ENCODE measurements at places on chromosomes 12 and 14. TPM values are rescaled to one million over a fixed set of nuclear protein-coding genes. Genes with fewer than 3 reads are reported as not detected.

Gene SMCO3
- 0.03 TPM for polyA plus RNA-seq

- no peak for DNase-seq
- no peak overlapping the region for H3K27ac ChIP-seq
- no peaks in the 10 kb centered on the region for H3K36me3 ChIP-seq
These were observed 1149.5 kb downstream of the VRK1 start for GRCh38 chr14:97946641-97947040.

DNA sequence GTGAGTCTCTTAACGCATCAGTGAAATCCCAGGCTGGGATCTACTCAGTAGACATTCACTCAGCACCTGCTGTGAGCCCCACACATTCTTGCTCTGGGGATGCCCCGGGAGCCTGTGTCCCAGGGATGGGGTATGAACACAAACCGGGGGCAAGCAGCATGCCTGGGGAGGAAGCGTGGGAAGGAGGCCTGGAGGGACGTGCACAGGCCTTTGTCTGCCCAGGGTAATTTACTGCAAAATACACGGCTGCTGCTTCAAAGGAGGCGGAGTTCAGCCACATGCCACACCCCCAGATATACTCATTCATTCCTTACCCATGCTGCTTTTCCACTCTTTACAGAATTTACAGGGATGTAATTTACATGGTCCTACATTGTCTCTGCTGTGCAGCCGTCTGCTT, 187.8 kb downstream of the ADGRD1 start:
- no peak overlapping the region for H3K27ac ChIP-seq
- H3K27me3 ChIP-seq, result no peaks in the 10 kb centered on the region
- H3K36me3 ChIP-seq, result no peaks in the 10 kb centered on the region
- no peak for DNase-seq
- no peaks in the 10 kb centered on the region for H3K4me1 ChIP-seq

Gene ALDH1L2
- 3.4 TPM for polyA plus RNA-seq

DNA sequence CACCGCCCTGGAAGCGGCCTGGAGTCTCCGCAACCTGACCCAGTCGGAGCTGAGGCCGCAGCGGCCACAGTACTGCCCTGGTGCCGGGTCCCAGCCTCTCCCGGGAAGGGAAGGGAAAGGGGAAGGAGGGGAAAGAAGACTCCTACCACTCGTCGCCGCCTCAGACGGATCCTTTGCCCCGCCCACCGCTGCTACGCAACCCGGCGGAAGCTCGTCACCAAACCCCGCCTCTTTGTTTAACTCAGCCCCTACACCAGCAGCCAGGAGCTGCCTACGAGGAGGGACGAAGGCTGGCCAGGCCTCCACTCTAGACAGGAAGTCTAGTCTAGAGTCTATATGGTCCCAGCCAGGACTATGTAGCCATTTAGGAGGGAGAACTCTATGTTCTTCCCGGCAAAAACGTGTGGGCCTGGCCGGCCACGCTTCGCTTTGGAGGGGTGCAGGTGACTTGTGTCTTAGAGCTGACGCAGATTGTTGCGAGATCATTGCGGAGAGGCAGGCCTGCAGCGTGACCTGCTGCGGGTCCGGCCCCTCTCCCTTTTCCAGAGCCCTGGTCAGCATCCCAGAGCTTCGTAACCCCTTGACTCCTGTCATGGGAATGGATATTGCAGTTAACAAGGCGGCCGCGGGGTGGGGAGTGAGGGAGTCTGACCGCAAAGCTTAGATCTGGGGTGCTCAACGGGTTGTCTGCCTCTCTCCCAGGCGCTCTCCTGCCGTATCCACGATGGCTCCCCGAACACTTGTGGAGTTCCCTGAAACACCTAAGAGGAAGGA, at the start of gene RNF41:
RNF41 (minus strand) TSS at position 166 of the 774 bp plus-strand sequence. CDS start 7,875 bp downstream, outside the sequence.
- H3K4me3 ChIP-seq, result peak within 1 kb of the TSS; percentile 71
- no peaks in the 10 kb centered on the region for H3K36me3 ChIP-seq
- H3K27me3 ChIP-seq, result no peaks in the 10 kb centered on the region
- peaks cover 13% of the 10 kb centered on the region for H3K4me1 ChIP-seq
- peak; percentile 96 for DNase-seq

Gene EXOC3L4
- 0.21 TPM for polyA plus RNA-seq

DNA sequence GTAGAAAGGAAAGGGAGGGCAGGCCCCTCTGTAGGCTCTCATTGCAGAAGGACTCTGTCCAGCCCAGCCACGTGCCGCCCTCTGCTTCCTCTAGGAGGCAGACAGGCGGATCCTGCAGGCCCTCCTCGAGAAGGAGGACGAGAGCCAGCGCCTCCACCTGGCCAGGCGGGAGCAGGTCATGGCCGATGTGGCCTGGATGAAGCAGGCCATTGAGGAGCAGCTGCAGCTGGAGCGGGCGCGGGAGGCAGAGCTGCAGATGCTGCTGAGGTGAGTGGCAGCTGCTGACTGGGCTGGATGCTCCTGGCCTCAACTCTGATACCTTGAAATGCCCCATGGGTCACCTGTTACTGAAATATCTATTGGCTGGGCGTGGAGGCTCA, 10.9 kb downstream of the TCHP start:
- peaks cover 59% of the 10 kb centered on the region for H3K36me3 ChIP-seq
- no peak overlapping the region for H3K27ac ChIP-seq
- no peaks in the 10 kb centered on the region for H3K4me1 ChIP-seq
- H3K27me3 ChIP-seq, result no peaks in the 10 kb centered on the region

DNA sequence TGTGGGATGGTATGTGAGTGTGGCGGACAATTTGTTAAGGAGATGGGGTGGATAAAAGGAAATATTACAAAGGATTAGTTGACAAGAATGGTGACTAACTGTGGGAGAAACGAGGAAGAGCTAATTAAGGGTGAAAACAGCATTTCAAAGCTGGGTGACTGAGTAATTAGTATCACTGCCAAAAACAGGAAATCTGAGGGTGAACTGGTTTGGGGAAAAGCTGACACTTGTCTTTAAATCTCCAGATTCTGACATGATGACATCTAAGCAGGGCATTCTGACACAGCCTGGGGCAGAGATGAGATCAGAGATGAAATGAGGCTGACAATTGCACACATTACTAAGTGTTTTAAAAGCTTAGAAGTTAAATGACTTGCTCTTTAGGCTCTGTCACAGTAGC, 42.4 kb upstream of the CCDC175 start:
- DNase-seq, result no peak
- H3K27ac ChIP-seq, result no peak overlapping the region
- H3K36me3 ChIP-seq, result no peaks in the 10 kb centered on the region
- no peak overlapping the region for H3K4me3 ChIP-seq

- DNase-seq, result no peak
- no peak overlapping the region for H3K27ac ChIP-seq
- no peak overlapping the region for H3K4me3 ChIP-seq
- H3K27me3 ChIP-seq, result no peaks in the 10 kb centered on the region
- H3K4me1 ChIP-seq, result peaks cover 10% of the 10 kb centered on the region
These were observed 42.2 kb downstream of the PTPRO start for GRCh38 chr12:15364221-15365160.

- H3K36me3 ChIP-seq, result no peaks in the 10 kb centered on the region
- H3K4me1 ChIP-seq, result peaks cover 9% of the 10 kb centered on the region
- no peaks in the 10 kb centered on the region for H3K27me3 ChIP-seq
- no peak overlapping the region for H3K4me3 ChIP-seq
- H3K27ac ChIP-seq, result no peak overlapping the region
- DNase-seq, result no peak
These were observed 14.6 kb downstream of the CFAP54 start for GRCh38 chr12:96503976-96504375.

Gene MORN3
- polyA plus RNA-seq, result 2.4 TPM

GRCh38 chr12:14273913-14274311, 91.6 kb upstream of the ATF7IP start:
- no peaks in the 10 kb centered on the region for H3K36me3 ChIP-seq
- H3K27me3 ChIP-seq, result no peaks in the 10 kb centered on the region
- H3K4me1 ChIP-seq, result no peaks in the 10 kb centered on the region
- DNase-seq, result no peak

Gene IGF1
- polyA plus RNA-seq, result 0.07 TPM

DNA sequence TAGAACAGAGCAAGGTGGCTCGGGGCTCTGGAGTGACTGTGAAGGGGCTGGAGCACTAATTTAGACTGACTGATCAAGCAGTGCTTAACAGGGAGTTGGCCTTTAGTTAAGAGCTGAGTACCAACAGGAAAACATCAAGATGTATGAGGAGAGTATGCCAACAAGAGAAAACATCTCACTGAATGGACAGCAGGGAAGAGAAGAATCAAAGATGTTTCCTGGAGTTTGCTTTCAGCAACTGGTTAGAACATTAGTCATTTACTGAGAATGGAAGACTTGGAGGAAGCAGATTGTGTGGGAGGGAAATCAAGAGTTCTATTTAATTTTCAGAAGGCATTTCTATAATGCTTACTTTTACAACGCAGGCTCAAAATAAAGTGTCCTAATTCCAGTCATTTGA, 259.3 kb downstream of the ADAMTS20 start:
- no peak for DNase-seq
- no peaks in the 10 kb centered on the region for H3K36me3 ChIP-seq
- no peaks in the 10 kb centered on the region for H3K4me1 ChIP-seq

DNA sequence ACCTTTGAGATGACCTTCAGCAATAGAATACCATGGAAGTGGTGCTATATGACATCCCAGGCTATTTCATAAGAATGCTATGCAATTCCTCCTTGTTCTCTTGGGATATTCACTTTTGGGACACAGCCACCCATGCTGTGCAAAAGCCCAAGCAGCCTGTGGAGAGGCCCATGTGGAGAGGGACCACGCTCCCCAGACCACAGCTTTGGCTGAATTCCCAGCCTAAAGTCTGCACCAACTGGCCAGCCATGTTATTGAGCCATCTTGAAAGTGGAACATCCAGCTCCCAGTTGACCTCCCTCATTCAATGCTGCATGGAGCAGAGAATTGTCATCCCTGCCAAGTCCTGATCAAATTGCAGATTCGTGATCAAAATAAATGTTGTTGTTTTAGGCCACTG, 275.1 kb downstream of the SUDS3 start:
- no peak overlapping the region for H3K4me3 ChIP-seq
- H3K27me3 ChIP-seq, result no peaks in the 10 kb centered on the region
- no peak overlapping the region for H3K27ac ChIP-seq
- H3K4me1 ChIP-seq, result no peaks in the 10 kb centered on the region
- H3K36me3 ChIP-seq, result no peaks in the 10 kb centered on the region
- DNase-seq, result no peak

- no peak overlapping the region for H3K4me3 ChIP-seq
- H3K4me1 ChIP-seq, result 0 out of 2 replicates have a peak, but pooled peaks cover 3% of the 10 kb centered on the region
- H3K27me3 ChIP-seq, result no peaks in the 10 kb centered on the region
- no peak for DNase-seq
- H3K27ac ChIP-seq, result no peak overlapping the region
These were observed 19.3 kb downstream of the MBIP start for GRCh38 chr14:36301159-36301558.

Gene TPPP2
- polyA plus RNA-seq, result not detected

Gene CLEC14A
- not detected for polyA plus RNA-seq

GRCh38 chr14:27566843-27567382, 969.1 kb upstream of the NOVA1 start:
- H3K27me3 ChIP-seq, result no peaks in the 10 kb centered on the region
- no peak for DNase-seq
- H3K36me3 ChIP-seq, result no peaks in the 10 kb centered on the region
- H3K4me3 ChIP-seq, result no peak overlapping the region
- H3K4me1 ChIP-seq, result no peaks in the 10 kb centered on the region

Gene CNPY2
- polyA plus RNA-seq, result 191 TPM

GRCh38 chr14:76373456-76373855, 2.5 kb upstream of the ESRRB start:
- H3K36me3 ChIP-seq, result no peaks in the 10 kb centered on the region
- H3K4me1 ChIP-seq, result peaks cover 3% of the 10 kb centered on the region
- H3K27ac ChIP-seq, result no peak overlapping the region

- H3K4me1 ChIP-seq, result peaks cover 52% of the 10 kb centered on the region
- DNase-seq, result peak; percentile 45
- H3K4me3 ChIP-seq, result peak overlapping the region; percentile 90
These were observed 4.2 kb upstream of the BAZ2A start for GRCh38 chr12:56634242-56634836.

- no peak overlapping the region for H3K4me3 ChIP-seq
- DNase-seq, result peak; percentile 83
- peaks cover 10% of the 10 kb centered on the region for H3K4me1 ChIP-seq
- peaks cover 19% of the 10 kb centered on the region for H3K36me3 ChIP-seq
- H3K27ac ChIP-seq, result no peak overlapping the region
- no peaks in the 10 kb centered on the region for H3K27me3 ChIP-seq
These were observed 5.7 kb downstream of the WNT5B start for GRCh38 chr12:1634590-1635191.

Gene SERPINA6
- 0.65 TPM for polyA plus RNA-seq

DNA sequence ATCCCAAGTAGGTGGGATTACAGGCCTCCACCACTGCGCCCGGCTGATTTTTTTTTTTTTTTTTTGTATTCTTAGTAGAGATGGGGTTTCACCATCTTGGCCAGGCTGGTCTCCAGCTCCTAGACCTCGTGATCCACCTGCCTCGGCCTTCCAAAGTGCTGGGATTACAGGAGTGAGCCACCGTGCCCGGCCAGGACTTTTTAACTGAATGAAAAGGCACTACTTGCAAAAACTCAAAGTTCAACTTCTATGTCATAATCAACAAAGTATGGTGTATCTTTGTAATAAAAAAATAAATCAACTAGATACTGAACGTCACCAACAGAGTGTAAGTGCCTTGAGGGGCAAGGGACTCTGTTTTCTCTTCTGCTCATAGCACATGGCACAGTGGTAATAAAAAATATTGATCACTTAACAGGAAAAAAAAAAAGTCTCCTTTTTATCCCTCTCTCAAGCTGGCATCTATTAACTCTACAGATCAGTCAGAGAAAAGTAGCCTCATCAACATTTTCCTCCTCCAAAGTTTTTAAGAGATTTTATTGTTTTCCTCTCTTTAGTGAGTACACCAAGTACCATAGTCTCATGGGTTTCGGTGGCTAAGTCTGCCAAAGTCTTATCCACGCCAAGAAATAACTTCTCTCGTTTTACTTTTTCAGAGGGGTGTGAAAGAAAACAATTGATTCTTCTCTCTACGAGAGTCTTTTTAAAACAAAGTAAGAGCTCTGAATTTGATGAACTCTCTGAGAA, 10.6 kb upstream of the FOXN3 start:
- H3K27me3 ChIP-seq, result no peaks in the 10 kb centered on the region
- H3K4me1 ChIP-seq, result peaks cover 30% of the 10 kb centered on the region
- no peak for DNase-seq
- H3K27ac ChIP-seq, result peak overlapping the region; percentile 42

GRCh38 chr12:50398931-50399330, 1.8 kb upstream of the LARP4 start:
- H3K27ac ChIP-seq, result no peak overlapping the region
- H3K4me1 ChIP-seq, result peaks cover 4% of the 10 kb centered on the region
- no peaks in the 10 kb centered on the region for H3K36me3 ChIP-seq
- DNase-seq, result no peak
- H3K27me3 ChIP-seq, result no peaks in the 10 kb centered on the region

DNA sequence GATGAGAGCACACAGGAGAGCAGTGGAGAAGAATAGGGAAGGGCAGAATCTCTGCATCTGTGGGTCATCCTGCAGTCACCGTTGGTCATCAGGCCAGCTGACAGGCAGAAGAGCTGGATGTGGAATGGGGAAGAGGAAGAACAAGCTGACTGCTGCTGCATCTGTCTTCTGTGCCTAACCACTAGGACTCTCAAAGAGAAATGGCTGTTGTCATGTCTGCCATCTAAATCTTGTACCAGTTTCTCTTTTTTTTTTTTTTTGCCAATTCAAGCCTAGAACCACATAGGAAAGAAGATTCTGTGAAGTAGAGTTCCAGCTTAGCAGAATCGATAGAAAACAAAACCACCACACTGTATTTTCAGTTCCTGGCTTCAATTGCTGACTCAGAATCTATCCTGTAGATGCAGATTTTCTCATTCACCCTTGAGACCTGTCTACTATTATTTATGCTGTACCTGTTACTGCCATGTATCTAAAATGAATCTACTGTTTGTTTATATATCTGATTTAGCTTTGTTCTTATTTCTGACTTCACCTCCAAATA, 421.9 kb upstream of the PRICKLE1 start:
- no peak for DNase-seq
- no peaks in the 10 kb centered on the region for H3K36me3 ChIP-seq
- H3K4me1 ChIP-seq, result peaks cover 2% of the 10 kb centered on the region
- H3K27ac ChIP-seq, result no peak overlapping the region
- H3K27me3 ChIP-seq, result no peaks in the 10 kb centered on the region
